Mesothelial cell of epicardium (in vitro differentiated cells): ENCODE measurements at places on chromosomes 3 and 15. TPM values are rescaled to one million over a fixed set of nuclear protein-coding genes. Genes with fewer than 3 reads are reported as not detected.

DNA sequence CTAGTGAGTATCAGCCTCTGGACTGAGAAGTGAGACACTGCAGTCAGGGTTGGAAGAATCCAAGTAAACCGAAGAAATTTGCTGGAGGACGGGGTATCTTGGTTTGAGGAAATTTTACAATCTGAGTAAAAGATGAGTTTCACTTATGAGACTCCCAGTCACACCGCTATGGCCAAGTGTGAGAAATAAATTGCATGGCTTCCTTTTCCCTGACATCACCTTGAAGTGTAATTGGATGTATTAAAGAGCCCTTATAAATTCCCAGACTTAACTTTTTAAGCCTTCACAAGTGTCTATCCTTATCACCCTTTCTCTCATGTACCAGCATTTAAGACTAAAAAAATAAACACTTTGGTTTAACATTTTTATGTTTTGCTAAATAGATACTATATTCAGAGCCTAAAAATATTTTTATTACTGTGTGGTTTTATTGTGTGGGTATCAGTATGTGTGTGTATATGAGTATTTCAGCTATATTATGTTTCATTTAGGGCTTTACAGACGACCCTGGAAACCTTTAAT lies 23.8 kb downstream of the USP3 start:
- no peaks in the 10 kb centered on the region for H3K27me3 ChIP-seq
- H3K36me3 ChIP-seq = no peaks in the 10 kb centered on the region
- H3K27ac ChIP-seq = no peak overlapping the region
- H3K4me3 ChIP-seq = no peak overlapping the region
- peaks cover 8% of the 10 kb centered on the region for H3K4me1 ChIP-seq

GRCh38 chr3:197674741-197675562 lies 61.8 kb downstream of the RUBCN start:
- no peaks in the 10 kb centered on the region for H3K27me3 ChIP-seq
- H3K27ac ChIP-seq = no peak overlapping the region
- DNase-seq = no peak
- peaks cover 25% of the 10 kb centered on the region for H3K36me3 ChIP-seq
- H3K4me1 ChIP-seq = no peaks in the 10 kb centered on the region
- no peak overlapping the region for H3K4me3 ChIP-seq

- no peaks in the 10 kb centered on the region for H3K4me1 ChIP-seq
- no peaks in the 10 kb centered on the region for H3K36me3 ChIP-seq
- peaks cover 56% of the 10 kb centered on the region for H3K27me3 ChIP-seq
- H3K27ac ChIP-seq = no peak overlapping the region
- H3K4me3 ChIP-seq = no peak overlapping the region
Measured at GRCh38 chr3:10387881-10388609, 67.1 kb upstream of the SEC13 start.

- peaks cover 8% of the 10 kb centered on the region for H3K4me1 ChIP-seq
- H3K4me3 ChIP-seq = no peak overlapping the region
- H3K27me3 ChIP-seq = no peaks in the 10 kb centered on the region
- H3K27ac ChIP-seq = no peak overlapping the region
- DNase-seq = no peak
Measured at GRCh38 chr3:30527720-30528119, 78.7 kb upstream of the TGFBR2 start.

- no peaks in the 10 kb centered on the region for H3K27me3 ChIP-seq
- peaks cover under 1% of the 10 kb centered on the region for H3K36me3 ChIP-seq
- DNase-seq = no peak
- H3K4me3 ChIP-seq = no peak overlapping the region
Measured at GRCh38 chr15:48477795-48478360, 146.6 kb downstream of the DUT start.

DNA sequence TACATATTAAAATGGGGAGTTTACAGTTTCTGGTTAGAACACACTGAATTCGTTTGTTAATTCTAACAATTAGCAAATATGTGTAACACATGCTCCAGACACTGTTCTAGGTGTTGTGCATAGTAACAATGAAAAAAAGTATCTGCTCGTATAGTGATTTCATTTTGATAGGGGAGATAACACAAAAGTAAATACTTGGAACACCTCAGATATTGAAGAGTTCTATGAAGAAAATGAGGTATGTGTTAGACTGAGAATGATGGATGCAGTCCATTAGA lies 6.8 kb upstream of the TMF1 start:
- H3K4me1 ChIP-seq = peaks cover 1% of the 10 kb centered on the region
- H3K27me3 ChIP-seq = no peaks in the 10 kb centered on the region
- no peak for DNase-seq
- H3K36me3 ChIP-seq = peaks cover 39% of the 10 kb centered on the region
- H3K4me3 ChIP-seq = no peak overlapping the region
- H3K27ac ChIP-seq = no peak overlapping the region

DNA sequence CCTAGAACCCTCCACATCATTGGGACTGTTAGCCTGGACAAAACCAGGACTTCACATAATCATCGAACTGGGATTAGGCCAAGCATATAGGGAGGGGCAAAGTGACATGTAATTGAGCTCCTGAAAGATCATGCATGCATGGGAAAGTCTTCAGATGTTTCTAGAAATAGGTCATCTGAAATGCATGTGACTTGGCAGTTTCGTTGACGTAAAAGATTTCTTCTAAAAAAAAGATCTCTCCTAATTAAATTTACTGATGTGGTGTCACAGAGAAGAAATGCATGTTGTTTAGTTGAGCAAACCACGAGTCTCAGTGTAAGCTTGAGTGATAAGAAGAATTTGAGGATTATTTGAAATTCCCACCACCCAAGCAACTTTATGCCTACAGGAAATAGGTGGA lies 70.0 kb upstream of the LIMD1 start:
- H3K36me3 ChIP-seq = peaks cover 31% of the 10 kb centered on the region
- H3K4me3 ChIP-seq = no peak overlapping the region
- DNase-seq = no peak
- no peaks in the 10 kb centered on the region for H3K27me3 ChIP-seq
- H3K4me1 ChIP-seq = no peaks in the 10 kb centered on the region

LRRIQ4 gene
- 0.11 to 0.31 TPM (median 0.16 TPM) in 3 replicates for total RNA-seq
